ENCODE measurements at places on chromosomes 2 and 18.

- no peak for DNase-seq
Measured at GRCh38 chr2:8459474-8459873, 222.4 kb upstream of the ID2 start.

DNA sequence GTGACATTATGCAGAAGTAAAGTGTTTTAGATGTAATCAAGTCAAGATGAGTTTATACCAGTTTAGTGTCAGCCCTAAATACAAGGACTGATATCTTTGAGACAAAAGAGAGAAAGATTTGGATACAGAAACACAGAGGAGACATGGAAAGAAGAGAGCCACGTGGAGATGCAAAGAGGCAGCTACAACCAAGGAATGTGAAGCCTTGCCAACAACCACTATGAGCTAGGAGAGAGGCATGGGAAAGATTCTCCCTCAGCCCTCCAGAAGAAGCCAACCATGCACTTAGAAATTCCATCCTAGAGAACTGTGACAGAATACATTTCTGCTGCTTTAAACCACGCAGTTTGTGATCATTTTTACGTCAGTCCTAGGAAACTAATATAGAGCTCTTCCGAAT lies 217.2 kb downstream of the DOK6 start:
- no peak for DNase-seq

DNA sequence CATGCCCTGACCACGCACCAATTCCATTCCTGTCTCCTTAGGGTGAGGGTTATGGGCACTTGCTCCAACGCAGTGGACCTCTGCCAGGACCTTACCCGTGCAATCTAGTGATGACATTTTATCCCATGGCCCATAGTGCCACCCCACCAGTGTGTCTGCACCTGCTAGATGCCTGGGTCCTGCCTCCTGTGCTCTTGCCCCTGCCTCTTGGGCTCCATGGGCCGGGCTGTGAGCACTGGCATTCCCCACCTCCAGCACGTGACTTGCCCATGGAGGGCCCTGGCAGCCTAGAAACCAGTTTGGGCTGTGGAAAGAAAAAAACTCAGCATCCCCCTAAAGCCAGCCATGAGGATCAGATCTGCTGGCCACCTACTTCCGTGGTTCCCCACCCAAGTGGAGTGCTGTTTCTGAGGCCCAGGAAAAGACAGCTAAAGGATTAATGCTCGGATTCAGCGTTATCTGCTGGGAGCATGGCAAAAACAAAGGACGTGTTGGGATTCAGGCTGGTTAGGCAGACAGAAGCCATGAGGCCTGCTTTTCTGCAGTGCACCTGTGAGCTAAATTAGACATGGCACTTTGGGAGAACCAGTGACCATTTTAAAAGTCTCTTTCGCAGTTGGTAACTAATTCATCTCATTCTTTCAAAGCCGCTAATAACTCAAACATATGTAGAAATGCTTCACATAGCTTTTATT lies 129.2 kb downstream of the ALPK2 start:
- DNase-seq = no peak

DNA sequence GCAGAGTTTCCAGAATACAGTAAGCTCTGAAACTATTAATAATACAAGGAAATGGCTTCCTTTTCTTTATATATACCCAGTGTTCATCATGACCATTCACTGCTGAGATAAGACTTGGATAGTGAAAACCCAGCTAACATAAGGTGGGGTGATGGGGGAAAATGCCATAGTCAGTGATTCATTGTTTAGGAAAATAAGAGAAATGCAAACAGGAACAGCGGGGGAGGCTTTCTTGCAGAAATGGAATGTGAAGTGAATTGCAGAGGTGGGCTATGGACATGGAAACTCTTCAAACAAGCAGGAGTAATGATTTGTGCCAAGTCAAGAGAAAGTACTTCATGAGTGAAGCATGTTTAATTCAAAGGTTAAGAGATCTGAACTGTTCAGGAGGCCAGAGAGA lies 519.4 kb downstream of the TDRD15 start:
- no peak for DNase-seq

- DNase-seq = no peak
Measured at GRCh38 chr2:237341872-237342271, 72.1 kb downstream of the COL6A3 start.

- no peak for DNase-seq
Measured at GRCh38 chr2:55105456-55105855, 55.2 kb upstream of the RTN4 start.

- DNase-seq = no peak
Measured at GRCh38 chr18:58258692-58259342, 214.8 kb downstream of the NEDD4L start.

DNA sequence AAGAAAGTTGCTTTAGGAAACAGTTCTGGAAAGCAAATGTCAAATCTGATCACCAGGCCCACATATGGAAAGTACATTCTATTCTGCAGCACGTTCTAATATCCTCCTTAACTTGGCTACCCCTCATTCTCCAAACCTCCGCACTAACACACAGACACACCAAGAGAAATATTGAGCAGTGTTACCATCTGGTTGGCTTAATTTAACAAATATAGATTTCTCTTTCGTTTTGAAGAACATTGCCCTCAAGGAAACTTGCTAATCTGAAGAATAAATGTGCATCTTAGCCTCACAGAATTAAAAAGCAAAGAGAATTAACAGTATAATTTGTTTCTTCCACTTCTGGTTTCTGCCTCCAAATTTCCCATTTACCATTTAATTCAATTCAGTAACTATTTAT lies 72.8 kb upstream of the TTC39C start:
- no peak for DNase-seq

- no peak for DNase-seq
Measured at GRCh38 chr18:52344881-52345280, 4.9 kb downstream of the DCC start.

- DNase-seq = no peak
Measured at GRCh38 chr2:149049142-149049541, 10.6 kb downstream of the LYPD6B start.

GRCh38 chr2:177093371-177093770 lies 119.2 kb upstream of the HNRNPA3 start:
- no peak for DNase-seq

GRCh38 chr2:218418717-218419458 lies at the start of gene VIL1:
Gene VIL1 (plus strand): TSS chr2:218419123. CDS start chr2:218423779, 4,656 bp downstream.
- DNase-seq = no peak

DNA sequence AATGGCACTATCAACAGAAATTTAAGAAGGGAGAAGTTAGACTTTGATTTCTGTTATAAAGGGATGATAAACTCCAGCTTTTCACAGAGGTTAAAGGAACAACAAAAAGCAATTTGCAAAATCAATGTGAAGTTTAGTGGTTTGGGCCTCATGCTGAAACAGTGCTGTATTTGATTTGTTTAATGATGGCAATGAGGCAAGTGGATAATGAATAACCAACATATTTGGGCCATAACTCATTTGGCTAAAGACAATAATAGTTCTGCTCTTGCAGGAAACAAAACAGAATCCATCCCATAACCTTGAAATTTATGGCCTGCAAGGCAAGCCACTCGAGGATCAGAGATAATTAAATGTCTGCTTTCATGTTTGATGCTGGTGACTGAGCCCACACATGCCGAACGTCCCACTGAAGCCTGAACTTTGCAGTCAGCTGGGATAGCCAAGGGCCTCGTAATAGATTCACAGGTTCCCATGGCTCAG lies 56.5 kb downstream of the TPGS2 start:
- no peak for DNase-seq

DNA sequence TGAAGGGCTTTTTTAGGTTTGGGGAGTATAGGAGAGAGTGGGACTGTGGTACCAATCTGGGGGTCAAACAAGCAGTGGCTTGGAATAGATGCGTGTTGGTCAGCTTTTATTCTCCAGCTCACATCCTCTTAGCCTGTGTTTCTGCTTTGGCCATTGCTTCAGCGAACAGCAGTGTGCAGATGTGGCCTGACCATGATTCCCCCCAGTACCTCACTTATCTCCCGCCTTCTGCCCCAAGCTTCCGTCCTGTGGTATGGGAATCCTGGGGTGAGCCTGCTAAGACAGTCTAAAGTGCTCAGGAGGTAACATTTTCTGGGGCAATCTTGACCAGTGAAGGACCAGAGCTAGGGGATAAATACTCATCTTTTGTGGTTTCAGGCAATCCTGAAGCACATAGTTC lies 84.9 kb upstream of the TNP1 start:
- DNase-seq = no peak

DNA sequence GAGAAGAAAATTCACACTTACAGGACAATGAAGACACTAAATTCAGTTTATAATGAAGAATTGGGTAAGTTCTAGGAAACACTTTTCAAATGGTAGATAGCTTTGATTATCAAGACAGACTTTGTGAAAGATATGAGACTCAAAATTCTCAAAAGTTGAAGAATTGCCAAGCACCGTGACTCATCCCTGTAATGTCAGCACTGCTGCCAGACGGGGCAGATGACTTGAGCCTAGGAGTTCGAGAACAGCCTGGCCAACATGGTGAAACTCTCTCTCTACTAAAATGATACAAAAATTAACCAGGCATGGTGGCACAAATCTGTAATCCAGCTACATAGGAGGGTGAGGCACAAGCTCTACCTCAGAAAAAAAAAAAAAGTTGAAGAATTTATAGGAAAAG lies 1820.1 kb upstream of the LRRTM1 start:
- DNase-seq = no peak

GRCh38 chr2:111205774-111206173 lies 85.1 kb downstream of the BCL2L11 start:
- no peak for DNase-seq

DNA sequence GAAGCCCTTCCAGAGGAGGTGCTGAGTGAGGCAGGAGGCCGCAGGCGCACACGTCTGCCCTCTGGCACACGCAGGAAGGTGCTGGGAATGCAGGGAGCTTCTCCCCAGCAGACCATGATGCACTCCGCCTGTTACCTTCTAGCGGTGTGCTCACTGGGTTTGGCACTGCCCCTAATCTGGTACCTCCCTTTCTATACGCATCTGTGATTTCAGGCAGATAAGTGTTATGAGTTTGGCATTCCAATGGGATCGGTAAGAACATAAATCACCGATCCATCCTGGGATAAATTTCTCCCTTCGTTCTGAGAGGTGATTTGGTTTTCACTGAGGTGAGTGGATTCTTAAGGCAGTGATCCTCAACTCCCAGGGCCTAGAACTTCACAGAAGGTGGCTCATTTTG lies 34.6 kb downstream of the ODC1 start:
- DNase-seq = no peak

- DNase-seq = no peak
Measured at GRCh38 chr18:48810805-48811204, 140.0 kb downstream of the SMAD7 start.

DNA sequence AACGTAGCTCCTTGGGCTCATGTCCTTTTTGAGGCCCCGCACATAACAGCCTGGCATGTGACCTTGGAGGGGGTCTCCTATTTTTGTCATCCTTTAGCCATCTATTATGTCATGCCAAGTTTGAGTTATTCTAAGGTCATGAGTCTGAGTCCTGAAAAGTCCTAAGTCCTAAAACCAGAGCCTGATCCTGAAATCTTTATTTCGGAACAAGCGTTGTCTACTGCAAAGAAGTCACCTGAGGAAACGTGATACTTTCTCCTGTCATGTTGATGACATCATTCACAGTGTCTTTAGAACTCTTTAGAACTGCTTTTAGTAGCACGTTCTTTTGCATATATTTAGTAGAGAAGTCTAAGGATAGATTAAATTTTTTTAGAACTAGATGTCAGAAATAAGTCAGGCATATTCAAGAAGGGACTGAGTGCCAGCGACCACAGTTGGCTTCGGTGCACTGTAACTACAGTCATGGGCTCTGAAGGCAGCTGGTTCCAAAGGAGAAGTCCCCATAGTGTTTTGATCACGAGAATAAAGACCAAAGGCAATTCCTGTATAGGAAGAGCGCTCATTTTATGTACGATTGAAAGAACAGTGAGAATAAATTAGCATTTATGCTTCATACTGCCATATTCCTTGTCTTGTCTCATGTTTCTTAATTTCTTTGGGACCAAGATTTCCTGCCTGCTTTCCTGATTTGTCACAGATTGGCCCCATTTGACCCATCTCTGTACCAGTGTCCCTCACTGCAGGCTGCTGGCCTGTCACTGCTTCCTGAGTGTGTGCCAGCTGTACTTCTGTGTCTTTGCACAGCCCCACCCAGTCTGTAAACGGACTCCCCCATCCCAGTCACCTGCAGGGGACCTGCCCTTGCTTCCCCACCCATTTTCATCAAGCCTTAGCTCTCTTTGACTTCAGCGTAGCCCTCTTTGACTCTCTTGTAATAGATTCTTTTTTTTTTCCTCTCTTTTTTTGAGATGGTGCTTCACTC lies 75.8 kb downstream of the ASAP2 start:
- no peak for DNase-seq
